ENCODE measurements at places on chromosomes 3 and 15. TPM values are rescaled to one million over a fixed set of nuclear protein-coding genes. Genes with fewer than 3 reads are reported as not detected.

- no peaks in the 10 kb centered on the region for H3K4me1 ChIP-seq
- DNase-seq = no peak
- H3K4me3 ChIP-seq = no peak overlapping the region
- H3K27me3 ChIP-seq = no peaks in the 10 kb centered on the region
- H3K27ac ChIP-seq = no peak overlapping the region
- no peaks in the 10 kb centered on the region for H3K36me3 ChIP-seq
These were observed 17.7 kb downstream of the TICRR start for GRCh38 chr15:89593018-89593417.

GRCh38 chr15:41231422-41232226, 556 bp downstream of the CHP1 start:
- peaks cover 18% of the 10 kb centered on the region for H3K4me1 ChIP-seq
- peak overlapping the region; percentile 88 for H3K4me3 ChIP-seq
- H3K36me3 ChIP-seq = no peaks in the 10 kb centered on the region

- DNase-seq = no peak
- no peak overlapping the region for H3K27ac ChIP-seq
- H3K4me3 ChIP-seq = no peak overlapping the region
- H3K36me3 ChIP-seq = no peaks in the 10 kb centered on the region
- no peaks in the 10 kb centered on the region for H3K27me3 ChIP-seq
These were observed 241.4 kb upstream of the EOMES start for GRCh38 chr3:27963519-27963918.

Gene FBXL22
- total RNA-seq = 2.5 TPM

DNA sequence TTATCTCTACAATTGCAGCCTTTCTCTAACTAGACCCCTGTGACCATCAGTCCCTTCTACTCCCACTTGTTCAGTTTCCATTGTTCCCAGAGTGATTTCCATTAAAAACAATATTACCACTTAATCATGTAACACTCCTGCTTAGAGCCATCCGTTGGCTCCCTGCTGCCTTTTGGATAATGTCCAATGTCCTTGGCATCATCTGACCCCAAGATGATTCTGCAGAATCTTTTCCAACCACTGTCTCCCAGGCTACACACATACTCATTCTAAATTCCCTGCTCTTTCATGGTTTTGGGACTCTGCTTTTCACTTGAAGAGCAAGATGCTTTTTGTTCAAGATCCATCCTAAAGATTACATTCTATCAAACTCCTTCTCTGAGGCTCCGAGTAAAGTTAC, 7.1 kb downstream of the KCNH8 start:
- no peaks in the 10 kb centered on the region for H3K27me3 ChIP-seq
- H3K36me3 ChIP-seq = no peaks in the 10 kb centered on the region
- no peak overlapping the region for H3K4me3 ChIP-seq
- DNase-seq = no peak
- H3K4me1 ChIP-seq = no peaks in the 10 kb centered on the region

DNA sequence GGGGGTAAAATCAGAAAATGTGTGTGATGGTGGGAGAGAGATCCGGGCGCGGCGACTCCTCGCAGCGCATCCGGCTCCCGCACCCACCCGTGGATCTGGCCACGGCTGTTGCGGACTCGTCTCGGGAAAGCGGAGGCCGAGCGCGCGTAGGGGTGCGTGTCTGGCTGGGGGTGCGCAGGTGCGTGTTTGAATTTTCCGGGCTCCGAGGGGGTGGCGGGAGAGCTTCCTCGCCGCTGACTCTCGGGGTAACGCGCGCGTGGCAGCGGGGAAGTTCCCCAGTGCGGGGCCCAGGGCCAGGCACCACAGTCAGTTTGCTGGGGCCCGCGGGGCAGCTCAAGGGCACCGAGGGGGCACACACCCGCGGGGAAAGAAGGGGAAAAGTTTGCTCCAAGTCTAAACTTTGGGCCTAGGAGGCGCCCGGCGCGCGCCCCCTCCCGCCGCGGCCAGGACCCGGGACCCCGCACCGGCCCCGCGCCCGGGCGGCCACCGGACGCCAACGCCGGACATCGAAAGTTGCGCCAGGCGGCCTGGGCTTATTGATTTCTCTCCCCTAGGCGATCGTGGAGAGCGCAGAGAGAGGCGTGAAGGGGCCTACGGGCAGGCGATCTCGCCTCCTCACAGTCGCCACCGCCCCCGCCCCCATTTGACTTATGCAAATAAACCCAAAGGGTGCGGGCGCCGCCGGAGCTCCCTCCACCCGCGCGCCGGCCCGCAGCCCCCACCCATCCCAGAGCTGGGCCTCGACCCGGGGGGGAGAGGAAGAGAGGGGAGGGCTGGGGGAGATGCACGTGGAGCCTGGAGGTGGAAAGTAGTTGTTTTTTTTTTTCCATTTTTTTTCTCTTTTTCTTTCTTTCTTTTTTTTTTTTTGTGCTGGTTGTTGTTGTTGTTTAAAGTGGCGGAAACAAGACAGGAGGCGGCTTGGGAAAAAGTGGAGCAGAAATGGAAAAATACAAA, 639 bp downstream of the FOXP1 start:
- peak; percentile 84 for DNase-seq
- H3K4me3 ChIP-seq = peak overlapping the region; percentile 92
- H3K4me1 ChIP-seq = peaks cover 24% of the 10 kb centered on the region
- no peaks in the 10 kb centered on the region for H3K27me3 ChIP-seq

DNA sequence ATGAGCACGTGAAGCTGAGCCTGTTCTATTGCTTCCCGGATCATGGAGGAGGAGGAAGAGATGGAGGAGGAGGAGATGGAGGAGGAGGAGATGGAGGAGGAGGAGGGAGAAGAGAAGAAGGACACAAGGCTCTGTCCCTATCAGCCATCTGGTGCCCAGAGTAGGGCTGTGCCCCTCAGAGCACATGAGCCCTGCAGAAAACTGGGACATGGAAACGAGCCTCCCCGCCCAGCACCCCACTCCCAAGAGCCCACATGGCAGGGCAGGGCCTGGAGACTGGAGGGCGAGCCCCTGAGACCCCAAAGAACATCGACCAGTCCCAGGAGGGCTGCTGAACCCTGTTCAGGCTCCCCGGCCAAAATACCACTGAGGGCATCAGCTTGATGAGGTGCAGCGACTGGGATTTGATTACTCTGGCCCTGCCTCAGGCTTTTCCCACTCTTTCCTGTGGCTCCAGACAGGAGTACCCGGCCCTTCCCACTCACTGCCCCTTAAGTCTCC, 285.6 kb downstream of the UACA start:
- H3K27me3 ChIP-seq = no peaks in the 10 kb centered on the region
- H3K27ac ChIP-seq = no peak overlapping the region
- H3K4me1 ChIP-seq = peaks cover 50% of the 10 kb centered on the region
- no peaks in the 10 kb centered on the region for H3K36me3 ChIP-seq

DNA sequence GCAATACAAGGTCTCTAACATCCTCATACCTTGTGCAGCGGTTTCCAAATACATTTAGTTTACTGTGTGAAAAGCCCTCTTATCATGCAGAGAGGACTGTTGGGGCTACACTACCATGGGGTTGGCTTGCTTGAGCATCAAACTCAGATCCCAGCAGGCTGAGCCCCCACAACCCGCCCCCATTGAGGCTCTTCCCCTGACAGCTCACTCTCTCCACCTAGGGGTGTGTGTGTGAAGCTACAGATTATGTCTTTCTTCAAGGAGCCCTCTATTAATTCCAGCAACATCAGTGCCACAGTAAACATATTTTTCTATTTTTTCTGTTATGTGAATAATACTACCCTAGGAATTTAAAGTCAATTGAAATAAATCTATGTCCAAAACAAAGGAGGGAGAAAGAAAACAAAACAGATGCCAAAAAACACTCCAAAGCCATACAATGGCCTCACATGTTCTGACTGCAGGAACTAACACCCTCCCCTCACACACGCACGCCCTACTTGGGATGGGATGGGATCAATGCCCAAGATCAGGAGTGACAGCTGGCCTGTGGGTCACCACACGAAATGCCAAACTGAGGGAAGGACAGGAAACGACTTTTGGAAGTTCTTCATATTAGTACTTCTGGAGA, 14.7 kb downstream of the TM4SF4 start:
- no peak overlapping the region for H3K27ac ChIP-seq
- DNase-seq = no peak
- H3K27me3 ChIP-seq = peaks cover 2% of the 10 kb centered on the region
- no peaks in the 10 kb centered on the region for H3K4me1 ChIP-seq
- no peaks in the 10 kb centered on the region for H3K36me3 ChIP-seq

DNA sequence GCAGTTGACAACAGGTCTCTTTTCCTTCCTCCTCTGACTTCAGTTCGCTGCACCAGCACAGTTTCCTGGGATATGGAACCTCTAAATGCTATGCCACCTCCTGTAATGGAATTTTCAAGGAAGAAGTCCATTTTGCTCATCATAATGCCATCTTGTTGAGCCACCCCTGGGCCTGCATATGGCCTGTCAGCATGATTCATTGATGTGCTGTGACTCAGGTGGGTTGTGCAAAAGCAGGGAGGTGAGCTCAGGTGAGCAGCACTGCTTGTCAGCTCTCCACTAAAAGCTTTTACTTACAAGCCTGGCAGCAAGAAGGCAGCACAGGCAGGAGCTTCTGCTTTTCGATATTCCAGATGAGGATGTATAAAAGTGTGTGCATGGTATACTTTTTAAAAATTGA, 247.1 kb upstream of the LMCD1 start:
- no peak overlapping the region for H3K27ac ChIP-seq
- H3K36me3 ChIP-seq = no peaks in the 10 kb centered on the region
- H3K4me3 ChIP-seq = no peak overlapping the region

DNA sequence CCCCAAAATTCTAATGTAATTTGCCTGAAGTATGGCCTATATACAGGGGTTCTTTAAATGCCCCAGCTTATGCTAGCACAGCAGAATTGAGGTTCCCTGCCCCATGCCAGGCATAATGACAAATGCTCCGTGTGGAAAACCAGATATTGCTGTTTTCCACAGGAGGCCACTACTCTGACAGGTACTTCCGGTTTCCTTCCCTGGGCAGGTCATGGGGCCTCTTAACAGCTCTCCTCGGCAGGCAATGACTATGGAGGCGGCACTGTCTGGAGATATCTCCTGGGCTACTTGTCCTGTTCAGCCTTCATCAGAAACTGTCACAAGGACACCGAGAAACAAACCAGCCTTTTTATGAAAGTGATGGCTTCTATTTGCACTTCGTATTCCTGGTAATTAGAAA, 54.8 kb downstream of the SLC7A14 start:
- H3K36me3 ChIP-seq = no peaks in the 10 kb centered on the region
- no peak for DNase-seq
- no peak overlapping the region for H3K27ac ChIP-seq
- H3K4me3 ChIP-seq = no peak overlapping the region

DNA sequence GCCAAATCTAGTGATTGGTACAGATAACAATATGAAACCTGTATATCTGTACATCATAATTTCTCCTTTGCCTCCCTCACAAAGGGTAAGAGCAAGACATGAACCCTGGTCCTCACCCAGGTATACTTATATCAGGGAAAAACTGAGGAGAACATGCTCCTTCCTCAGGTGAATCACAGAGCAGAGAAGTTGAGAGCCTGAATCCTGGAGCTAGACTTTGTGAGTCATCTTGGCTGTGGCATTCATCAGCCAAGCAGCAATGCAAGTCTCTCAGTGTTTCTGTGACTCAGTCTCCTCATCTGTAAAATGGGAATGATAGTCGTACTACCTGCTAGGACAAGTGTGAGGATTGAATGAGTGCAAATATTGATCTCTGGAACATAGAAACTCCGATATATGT, 165.7 kb upstream of the ADAMTS9 start:
- H3K27ac ChIP-seq = no peak overlapping the region
- H3K4me1 ChIP-seq = no peaks in the 10 kb centered on the region
- DNase-seq = no peak
- no peaks in the 10 kb centered on the region for H3K36me3 ChIP-seq
- no peaks in the 10 kb centered on the region for H3K27me3 ChIP-seq

Gene GPR156
- 0.20 TPM for total RNA-seq

GRCh38 chr3:174784206-174784934, 74.8 kb upstream of the NAALADL2 start:
- no peak for DNase-seq
- no peak overlapping the region for H3K27ac ChIP-seq

- no peaks in the 10 kb centered on the region for H3K4me1 ChIP-seq
- H3K36me3 ChIP-seq = no peaks in the 10 kb centered on the region
- H3K27me3 ChIP-seq = no peaks in the 10 kb centered on the region
- no peak overlapping the region for H3K27ac ChIP-seq
These were observed 58.1 kb upstream of the C15orf61 start for GRCh38 chr15:67462875-67463274.

DNA sequence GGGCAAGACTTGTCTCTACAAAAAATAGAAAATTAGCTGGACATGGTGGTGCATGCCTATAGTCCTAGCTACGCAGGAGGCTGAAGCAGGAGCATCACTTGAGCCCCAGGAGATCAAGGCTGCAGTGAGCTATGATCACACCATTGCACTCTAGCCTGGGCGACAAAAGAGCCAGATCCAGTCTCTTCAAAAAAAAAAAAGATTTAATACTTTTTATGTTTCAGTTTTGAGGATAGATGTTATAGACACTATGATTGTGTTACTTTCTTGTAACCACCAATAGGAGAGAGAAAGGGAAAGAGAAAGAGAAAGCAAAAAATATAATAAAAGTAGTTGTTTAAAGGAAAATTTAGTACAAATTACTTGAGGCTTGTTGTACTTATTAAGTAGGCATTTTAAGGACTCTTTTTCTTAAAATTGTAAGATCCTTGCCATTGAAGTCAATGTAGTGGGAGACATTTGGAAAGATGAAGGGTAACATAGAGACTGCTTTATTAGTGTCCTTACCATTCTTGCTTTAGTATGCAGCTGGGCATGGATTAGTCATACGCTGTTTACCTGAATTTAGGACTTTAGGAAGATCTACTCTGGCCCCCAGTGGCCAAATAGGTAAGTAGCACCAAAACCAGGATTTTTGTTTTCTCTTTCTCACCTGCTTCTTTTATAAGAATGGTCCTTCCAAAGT, 35.1 kb upstream of the ZDHHC23 start:
- H3K4me3 ChIP-seq = no peak overlapping the region
- no peaks in the 10 kb centered on the region for H3K36me3 ChIP-seq
- peak; percentile 68 for DNase-seq
- no peaks in the 10 kb centered on the region for H3K4me1 ChIP-seq
- no peak overlapping the region for H3K27ac ChIP-seq

- H3K27me3 ChIP-seq = no peaks in the 10 kb centered on the region
- H3K27ac ChIP-seq = no peak overlapping the region
- H3K4me3 ChIP-seq = no peak overlapping the region
These were observed 274.2 kb upstream of the ICE2 start for GRCh38 chr15:60752973-60753720.
